Tibial nerve (tissue), 4 donors: ENCODE measurements at places on chromosomes 16 and 17. TPM values are rescaled to one million over a fixed set of nuclear protein-coding genes. Genes with fewer than 3 reads are reported as not detected.
A peak's percentile ranks its signal among the peaks of the same experiment; 100 is the strongest.

GRCh38 chr16:86751076-86752030 lies 173.0 kb downstream of the FOXL1 start:
- no peak for DNase-seq

GRCh38 chr17:82217530-82218204 lies 5.0 kb upstream of the CCDC57 start:
- DNase-seq = no peak

GRCh38 chr17:5610956-5611355 lies 26.6 kb upstream of the NLRP1 start:
- DNase-seq = no peak

CLDN9 gene
- not detected for total RNA-seq

- peak; percentile 43 for DNase-seq
These were observed 934 bp upstream of the AOC2 start for GRCh38 chr17:42843358-42843934.

- no peak for DNase-seq
These were observed 25.2 kb downstream of the WIPF2 start for GRCh38 chr17:40244255-40244654.

DNA sequence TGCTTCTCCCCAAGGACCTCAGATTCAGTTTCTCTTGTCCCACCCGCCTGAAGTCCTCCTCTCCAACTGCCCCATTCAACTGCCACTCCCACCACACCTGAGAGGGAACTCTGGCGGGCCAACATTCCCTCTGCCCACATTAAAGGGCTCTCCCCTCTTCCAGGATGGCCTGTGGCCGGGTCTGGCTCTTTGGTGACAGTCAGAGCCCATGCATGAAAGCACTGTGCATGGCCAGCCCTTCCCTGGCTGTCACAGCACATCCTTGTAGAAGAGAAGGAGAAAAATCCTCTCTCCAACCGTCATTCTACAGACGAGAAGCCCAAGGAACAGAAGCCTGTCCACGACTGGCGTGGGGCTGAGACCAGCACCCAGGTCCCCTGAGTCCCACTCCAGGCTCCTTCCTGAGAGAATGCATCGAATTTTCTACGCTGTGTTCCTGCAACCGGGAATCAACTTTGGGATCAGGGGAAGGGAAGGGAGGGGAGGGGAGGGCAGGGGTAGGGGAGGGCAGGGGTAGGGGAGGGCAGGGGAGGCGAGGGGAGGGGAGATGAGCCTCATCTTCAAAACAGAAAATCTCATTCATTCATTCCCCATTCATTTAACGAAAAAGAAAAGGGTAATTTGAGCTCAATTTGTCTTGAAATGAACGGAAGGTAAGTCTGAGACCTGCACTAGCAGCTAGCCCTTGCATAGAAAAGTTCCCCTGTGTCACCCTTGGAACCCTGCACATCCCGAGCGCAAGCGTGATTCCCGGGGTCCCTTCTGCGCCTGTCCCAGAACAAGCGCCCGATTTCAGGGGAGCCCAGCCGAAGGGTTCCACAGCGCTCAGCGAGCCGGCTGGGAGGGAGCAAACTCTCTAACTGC lies at the start of gene ABCC12:
ABCC12 (minus strand) TSS at position 68 of the 864 bp plus-strand sequence. CDS start 9,569 bp downstream, outside the sequence.
- no peak for DNase-seq

CPHXL2 gene
- not detected for total RNA-seq
